ENCODE measurements at places on chromosomes 12 and 14.

DNA sequence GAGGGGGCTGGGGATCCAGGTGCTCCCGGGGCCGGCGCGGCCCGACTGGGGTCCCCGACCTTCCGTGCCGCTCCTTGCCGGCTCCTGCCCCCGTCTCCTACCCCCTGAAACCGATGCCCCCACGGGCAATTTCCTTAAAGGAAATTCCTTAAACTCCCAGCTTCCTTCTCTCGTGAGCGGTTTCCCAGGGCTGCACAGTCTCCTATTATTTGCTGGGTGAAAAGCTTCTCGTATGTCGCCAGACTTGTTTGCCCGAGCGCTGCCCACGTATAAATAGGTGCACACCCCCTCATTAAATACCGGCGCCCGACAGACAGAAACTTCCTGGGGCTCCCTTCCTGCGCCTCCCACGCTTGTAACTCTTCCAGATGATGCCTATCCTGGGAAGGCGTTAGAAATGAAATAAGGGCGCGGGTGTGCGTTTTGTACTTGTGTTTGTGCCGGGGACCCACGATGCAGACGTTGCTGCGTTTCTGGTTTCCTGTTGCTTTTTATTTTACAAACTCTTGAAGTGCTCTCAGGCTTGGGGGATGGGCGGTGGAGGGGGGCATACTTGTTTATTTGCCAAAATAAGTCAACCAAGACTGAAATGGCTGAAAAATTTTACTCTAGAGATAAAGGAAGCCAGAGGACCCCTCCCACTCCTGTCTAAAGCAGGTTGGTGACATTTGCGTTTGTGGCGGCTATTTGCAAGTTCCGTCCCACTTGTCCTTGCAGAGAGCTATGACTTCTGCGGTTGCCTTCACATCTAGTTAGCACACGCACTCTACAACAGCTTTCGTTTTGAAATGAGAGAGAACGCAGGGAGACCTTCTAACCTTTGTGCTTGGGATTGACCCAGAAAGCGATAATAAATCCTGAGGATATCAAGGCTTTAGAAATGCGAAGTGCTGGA lies 1.0 kb downstream of the HIP1R start:
- DNase-seq = peak; percentile 23

DNA sequence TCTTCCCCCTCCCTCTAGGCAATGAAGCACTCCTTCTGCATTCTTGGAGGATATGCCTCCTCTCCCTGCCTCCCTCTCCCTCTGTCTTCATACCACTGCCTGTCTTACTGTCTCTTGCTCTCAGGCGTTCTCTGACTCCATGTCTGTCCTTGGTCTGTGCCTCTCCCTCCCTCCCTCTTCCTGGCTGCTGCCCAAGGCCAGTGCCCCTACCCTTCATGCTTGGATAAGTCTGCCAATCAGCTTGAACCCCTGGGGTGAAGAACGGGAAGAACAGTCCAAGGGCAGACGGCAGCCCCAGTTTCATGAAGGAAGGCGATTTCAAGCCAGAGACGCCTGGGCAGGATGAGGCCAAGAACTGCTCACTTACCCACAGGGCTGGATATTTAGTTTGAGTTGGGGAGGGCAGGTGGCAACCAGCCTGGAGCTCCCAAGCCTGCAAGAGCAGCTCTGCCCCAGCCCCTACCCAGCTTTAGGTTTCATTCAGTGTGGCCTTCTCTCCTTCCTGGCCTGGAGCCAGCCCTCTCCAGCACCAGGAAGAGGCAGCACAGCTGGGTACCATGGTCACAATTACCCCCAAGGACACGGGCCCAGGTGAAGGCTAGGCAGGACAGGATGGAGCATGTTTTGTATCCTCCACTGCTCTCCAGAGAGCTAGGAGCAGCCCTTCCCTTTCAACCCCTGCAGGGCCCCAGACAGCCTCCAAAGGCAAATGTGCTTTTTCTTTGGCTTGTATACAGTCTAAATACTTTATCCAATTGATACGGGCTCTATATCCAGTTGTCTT lies 35.8 kb upstream of the LTBP2 start:
- DNase-seq = peak; percentile 93

- DNase-seq = no peak
These were observed 9.8 kb upstream of the SIX1 start for GRCh38 chr14:60658909-60659585.

GRCh38 chr12:106292339-106292738 lies 10.2 kb upstream of the TCP11L2 start:
- DNase-seq = no peak

- DNase-seq = no peak
These were observed 187.8 kb downstream of the DACT1 start for GRCh38 chr14:58825606-58826005.

GRCh38 chr14:91094772-91095171 lies 19.1 kb upstream of the DGLUCY start:
- DNase-seq = no peak

DNA sequence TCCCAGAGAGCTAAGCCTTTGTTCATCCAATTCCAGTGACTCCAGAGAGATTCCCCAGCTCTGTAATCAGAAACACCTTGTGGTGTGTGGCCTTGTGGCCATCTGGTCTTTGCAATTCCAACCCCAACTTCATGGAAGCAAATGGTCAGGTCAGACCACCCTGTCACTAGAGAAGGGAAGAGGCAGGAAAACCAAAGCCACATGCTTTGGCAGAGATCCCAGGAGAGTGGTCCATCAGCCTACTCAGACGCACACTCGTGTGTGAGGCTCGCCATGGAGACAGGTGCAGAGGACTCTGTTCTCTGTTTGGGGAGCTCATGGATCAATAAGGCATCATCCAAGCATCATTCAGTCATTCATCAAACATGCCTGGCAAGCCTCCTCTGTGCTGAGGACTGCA lies 46.2 kb upstream of the TUNAR start:
- no peak for DNase-seq

DNA sequence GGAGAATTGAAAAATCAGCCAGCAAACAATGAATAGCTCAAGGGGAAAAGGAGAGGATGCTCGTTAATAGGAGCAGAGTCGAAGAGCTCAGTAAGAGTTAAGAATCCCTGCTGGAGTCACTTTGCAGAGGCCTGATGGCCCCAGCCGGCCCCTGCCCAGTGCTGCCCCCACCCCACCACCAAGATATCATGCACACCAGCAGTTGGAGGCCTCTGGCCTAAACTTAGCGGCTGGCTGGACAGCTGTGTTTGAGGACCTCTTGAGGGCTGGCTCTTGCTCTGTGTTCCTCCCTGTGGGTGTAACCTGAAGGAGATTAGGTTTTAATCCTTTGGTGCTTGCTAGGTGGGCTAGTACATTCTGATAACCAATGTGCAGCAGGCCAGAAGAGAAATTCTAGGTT lies 142.0 kb downstream of the PLXNC1 start:
- no peak for DNase-seq
